ENCODE measurements at places on chromosomes 7 and 10. TPM values are rescaled to one million over a fixed set of nuclear protein-coding genes. Genes with fewer than 3 reads are reported as not detected.

The PRLHR gene
- 2.6 TPM for total RNA-seq

The SOSTDC1 gene
- 6.0 TPM for total RNA-seq

The PNLIP gene
- not detected for total RNA-seq

The GIMAP6 gene
- not detected for total RNA-seq

The CARD11 gene
- 43.1 TPM for total RNA-seq

The OIT3 gene
- total RNA-seq: not detected

The ACBD7 gene
- 0.76 TPM for total RNA-seq

The EBLN1 gene
- total RNA-seq: not detected

The SLC18A3 gene
- 6.2 TPM for total RNA-seq

DNA sequence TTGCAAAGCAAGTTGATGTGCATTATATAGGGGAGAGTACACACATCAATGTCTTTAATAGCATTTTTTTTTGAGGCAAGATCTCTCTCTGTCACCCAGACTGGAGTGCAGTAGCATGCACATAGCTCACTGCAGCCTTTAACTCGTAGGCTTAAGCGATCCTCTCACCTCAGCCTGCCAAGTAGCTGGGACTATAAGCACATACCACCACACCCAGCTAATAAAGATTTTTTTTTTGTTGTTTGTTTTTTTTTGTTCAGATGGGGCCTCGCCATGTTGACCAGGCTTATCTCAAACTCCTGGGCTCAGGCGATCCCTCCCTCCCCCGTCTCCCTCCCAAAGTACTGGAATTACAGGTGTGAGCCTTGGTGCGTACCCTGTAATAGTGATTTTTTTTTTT is 1.5 kb downstream of the UMAD1 start:
- H3K4me1 ChIP-seq: peaks cover 12% of the 10 kb centered on the region
- H3K36me3 ChIP-seq: peaks cover 13% of the 10 kb centered on the region

GRCh38 chr7:74439541-74439940 is 14.2 kb upstream of the GTF2IRD1 start:
- H3K4me3 ChIP-seq: no peak overlapping the region
- no peaks in the 10 kb centered on the region for H3K27me3 ChIP-seq
- H3K36me3 ChIP-seq: no peaks in the 10 kb centered on the region
- no peak overlapping the region for H3K27ac ChIP-seq

GRCh38 chr7:81111781-81112540 is 193.1 kb upstream of the SEMA3C start:
- peak overlapping the region; percentile 79 for H3K27ac ChIP-seq
- no peak for DNase-seq
- no peaks in the 10 kb centered on the region for H3K27me3 ChIP-seq

- no peak for DNase-seq
- H3K4me3 ChIP-seq: no peak overlapping the region
- H3K27ac ChIP-seq: no peak overlapping the region
- H3K4me1 ChIP-seq: peaks cover 8% of the 10 kb centered on the region
- peaks cover 59% of the 10 kb centered on the region for H3K27me3 ChIP-seq
Measured at GRCh38 chr10:47058961-47059391, 147.7 kb downstream of the PTPN20 start.

- DNase-seq: no peak
- peaks cover 5% of the 10 kb centered on the region for H3K4me1 ChIP-seq
- no peak overlapping the region for H3K4me3 ChIP-seq
- peaks cover 15% of the 10 kb centered on the region for H3K36me3 ChIP-seq
- H3K27ac ChIP-seq: no peak overlapping the region
Measured at GRCh38 chr7:71419546-71420337, 287.8 kb downstream of the GALNT17 start.

DNA sequence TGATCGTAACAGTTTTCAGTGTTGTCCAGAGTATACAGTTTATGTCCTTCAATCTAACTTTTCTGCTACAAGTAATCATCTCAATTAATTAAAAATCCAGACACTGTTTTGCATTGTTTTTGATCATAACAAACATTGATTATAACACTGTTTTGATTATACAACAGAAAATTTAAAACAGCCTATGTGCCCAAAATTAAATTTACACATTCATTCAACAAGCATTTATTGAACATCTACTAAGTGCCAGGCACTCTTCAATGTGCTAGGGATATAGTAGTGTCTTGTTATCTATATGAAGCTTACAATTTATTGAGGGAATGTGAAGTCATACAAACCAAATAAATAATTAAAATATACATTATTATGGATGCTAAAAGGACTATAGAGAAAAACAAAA is 10.6 kb downstream of the ELAPOR2 start:
- no peaks in the 10 kb centered on the region for H3K4me1 ChIP-seq
- H3K36me3 ChIP-seq: peaks cover 4% of the 10 kb centered on the region
- H3K27me3 ChIP-seq: no peaks in the 10 kb centered on the region
- H3K27ac ChIP-seq: no peak overlapping the region

GRCh38 chr7:130632111-130632510 is 36.4 kb downstream of the COPG2 start:
- DNase-seq: no peak
- H3K4me1 ChIP-seq: no peaks in the 10 kb centered on the region
- no peaks in the 10 kb centered on the region for H3K27me3 ChIP-seq

- no peaks in the 10 kb centered on the region for H3K36me3 ChIP-seq
- H3K4me1 ChIP-seq: peaks cover 5% of the 10 kb centered on the region
- no peaks in the 10 kb centered on the region for H3K27me3 ChIP-seq
- no peak overlapping the region for H3K27ac ChIP-seq
- H3K4me3 ChIP-seq: no peak overlapping the region
Measured at GRCh38 chr10:127168261-127168660, 28.1 kb downstream of the INSYN2A start.

- peaks cover 13% of the 10 kb centered on the region for H3K4me1 ChIP-seq
- H3K4me3 ChIP-seq: no peak overlapping the region
- no peak for DNase-seq
Measured at GRCh38 chr10:24518411-24518810, 205.3 kb downstream of the ARHGAP21 start.

GRCh38 chr7:104179178-104179577 is 28.6 kb downstream of the ORC5 start:
- H3K4me3 ChIP-seq: no peak overlapping the region
- peaks cover 63% of the 10 kb centered on the region for H3K36me3 ChIP-seq
- H3K27ac ChIP-seq: no peak overlapping the region

DNA sequence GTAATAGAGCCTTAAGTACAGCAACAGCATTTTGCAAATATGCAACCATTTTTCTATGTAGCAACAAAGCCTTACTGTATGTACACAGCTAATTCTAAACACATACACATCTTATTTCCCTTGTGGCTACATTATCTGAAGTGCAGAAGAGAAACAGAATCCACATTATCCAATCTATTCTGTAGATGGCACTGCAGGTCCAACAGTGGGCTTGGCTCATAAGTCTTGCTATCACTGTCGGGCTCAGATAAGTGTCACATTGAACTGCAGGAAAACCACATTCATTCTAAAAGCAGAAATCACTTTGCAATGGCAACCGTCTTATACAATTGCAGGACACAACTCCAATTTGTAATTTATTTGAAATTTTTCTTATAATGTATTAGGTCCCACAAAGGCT is 109.8 kb upstream of the NOBOX start:
- peaks cover 9% of the 10 kb centered on the region for H3K27me3 ChIP-seq
- H3K4me3 ChIP-seq: no peak overlapping the region
- H3K27ac ChIP-seq: no peak overlapping the region
- H3K4me1 ChIP-seq: no peaks in the 10 kb centered on the region
- no peaks in the 10 kb centered on the region for H3K36me3 ChIP-seq

All from type B pancreatic cell (in vitro differentiated cells).